Renal cortical epithelial cell (primary cell): ENCODE measurements at places on chromosomes 16 and 17.
A peak's percentile ranks its signal among the peaks of the same experiment; 100 is the strongest.

DNA sequence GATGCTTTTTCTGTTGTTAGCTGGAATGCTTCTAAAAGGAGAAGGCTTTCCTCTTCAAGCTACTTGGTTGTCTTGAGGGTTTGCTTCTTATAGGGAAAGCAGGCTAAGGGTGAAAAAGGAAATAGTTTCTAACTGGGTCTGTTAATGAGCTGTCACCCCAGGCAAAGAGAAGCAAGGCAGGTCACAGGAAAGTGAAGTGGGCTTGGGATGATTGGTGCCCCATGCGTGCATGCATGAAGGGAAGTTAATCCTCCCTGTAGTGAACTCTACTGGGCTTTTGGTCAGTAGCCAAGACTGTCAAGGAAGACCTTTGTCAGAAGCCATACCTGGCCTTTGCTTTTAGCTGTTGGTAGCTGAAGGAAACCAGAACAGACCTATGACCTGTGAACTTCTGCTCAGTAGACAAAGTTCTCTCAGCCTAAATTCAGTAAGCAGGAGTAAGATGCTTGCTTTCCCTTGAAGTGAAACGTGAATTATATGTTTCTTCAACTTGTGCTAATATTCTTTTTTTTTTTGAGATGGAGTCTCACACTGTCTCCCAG, 16.5 kb downstream of the TENT4B start:
- no peak for DNase-seq

- DNase-seq, result peak; percentile 97
These were observed 25.9 kb downstream of the RNF43 start for GRCh38 chr17:58391302-58391984.

GRCh38 chr17:30230596-30231125, 4.8 kb downstream of the SLC6A4 start:
- no peak for DNase-seq

- no peak for DNase-seq
These were observed 33.9 kb downstream of the CREBBP start for GRCh38 chr16:3846595-3847091.

DNA sequence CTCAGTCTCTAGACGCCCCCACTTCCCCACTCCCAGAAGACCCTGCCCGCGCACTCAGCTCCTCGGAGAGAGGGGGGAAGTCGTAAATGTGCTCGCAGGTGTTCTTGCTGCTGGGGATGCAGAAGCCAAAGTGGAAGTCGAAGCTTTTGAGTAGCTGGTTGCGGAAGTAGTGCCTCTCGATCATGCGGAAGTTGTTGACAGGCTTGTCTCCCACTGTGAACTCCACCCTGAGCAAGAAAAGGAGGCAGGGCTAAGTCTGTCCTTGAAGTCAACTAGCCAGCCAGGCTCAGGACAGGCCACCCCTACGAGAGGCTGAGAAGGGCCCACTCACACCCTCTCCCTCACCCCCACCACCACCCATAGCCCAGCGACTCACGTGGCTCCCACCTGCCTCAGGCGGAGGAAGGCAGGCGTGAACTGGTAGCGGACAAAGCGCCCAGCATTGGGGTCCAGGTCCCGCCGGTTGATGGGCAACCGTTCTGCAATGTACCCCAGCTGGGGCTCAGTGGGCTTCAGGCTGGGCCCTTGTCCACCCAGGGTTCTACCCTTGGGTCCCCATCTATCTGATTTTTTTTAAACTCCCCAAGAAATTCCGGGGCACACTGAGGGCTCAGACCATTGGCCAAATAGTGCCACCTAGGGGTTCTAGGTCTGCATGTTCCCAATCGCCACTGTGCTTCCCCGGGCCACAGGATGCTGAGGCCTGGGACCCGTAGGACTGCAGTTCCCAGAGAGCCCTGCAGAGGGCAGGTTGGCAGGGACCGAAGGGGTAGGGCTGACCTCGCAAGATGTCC, 4.6 kb downstream of the UNC119 start:
- DNase-seq, result peak; percentile 52

DNA sequence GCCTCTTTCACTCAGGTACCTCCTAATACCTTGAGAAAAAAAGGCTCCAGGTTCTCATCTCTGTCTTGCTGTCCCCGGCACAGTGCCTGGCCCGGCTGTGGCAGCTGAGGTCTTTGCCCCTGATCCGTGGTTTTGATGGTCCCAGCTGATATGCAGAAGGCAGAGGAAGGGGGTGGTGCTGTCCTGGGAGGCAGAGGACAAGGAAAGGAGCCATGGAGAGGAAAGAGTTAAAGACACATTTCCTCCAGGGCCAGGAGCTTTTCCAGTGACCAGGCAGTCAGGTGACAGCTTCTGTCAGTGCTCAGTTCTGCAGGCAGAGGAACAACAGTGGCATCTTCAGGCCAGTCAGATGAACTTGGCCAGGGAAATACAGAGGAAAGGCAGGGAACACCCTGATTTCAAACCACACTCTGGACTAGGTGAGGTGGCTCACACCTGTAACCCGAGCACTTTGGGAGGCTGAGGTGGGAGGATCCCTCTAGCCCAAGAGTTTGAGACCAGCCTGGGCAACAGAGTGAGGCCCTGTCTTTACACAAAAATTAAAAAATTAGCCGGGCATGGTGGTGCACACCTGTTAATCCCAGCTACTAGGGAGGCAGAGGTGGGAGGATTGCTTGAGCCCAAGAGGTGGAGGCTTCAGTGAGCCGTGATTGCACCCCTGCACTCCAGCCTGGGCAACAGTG, 3.3 kb upstream of the COG1 start:
- peak; percentile 64 for DNase-seq

DNA sequence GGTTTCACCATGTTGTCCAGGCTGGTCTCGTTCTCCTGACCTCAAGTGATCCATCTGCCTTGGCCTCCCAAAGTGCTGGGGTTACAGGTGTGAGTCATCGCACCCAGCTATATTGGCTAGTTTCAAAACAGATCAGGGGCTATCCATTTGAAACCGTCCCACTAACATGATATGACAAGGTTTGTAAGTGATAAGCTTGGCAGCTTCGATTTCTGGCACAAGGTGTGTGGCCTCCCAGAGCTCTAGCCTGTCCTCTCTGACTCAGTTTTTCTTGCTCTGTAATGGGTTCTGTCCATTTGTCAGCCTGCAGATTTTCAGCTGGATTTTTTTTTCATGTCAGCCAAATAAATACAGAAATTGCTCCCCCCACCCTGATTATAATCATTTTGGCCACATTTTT, 31.8 kb upstream of the TENT4B start:
- no peak for DNase-seq

DNA sequence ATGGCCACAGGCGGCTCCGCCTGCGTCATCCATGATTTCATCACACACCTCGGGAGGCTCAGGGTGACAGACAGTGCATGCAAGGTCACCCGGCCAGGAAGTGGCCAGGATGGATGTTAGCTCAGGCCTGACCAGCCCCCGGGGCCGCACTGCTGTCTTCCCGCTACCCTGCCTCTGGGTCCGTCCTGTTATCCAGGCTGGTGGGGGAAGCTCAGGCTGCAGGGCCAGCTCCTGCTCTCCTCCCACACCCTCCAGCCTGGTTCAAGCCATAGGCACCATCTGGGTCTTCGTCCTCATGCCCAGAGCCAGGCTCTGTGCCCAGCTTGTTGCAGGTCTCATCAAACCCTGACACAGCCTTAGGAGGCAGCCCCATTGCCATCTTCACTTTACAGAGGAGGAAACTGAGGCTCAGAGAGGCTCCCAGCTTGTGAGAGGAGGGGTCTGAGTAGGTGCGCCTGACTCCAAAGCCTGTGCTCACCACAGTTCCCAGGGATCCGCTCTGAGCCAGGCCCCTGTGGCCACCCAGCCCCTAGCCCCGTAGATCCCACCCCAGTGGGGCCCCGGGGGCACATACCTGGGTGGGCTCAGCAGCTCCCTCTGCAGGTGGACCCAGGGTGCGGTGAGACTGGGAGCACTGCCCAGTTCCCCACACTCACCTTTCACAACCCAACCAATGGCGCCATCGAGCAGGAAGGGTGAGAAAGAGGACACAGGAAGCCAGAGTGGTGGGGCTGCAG, 412 bp upstream of the ADGRG3 start:
- DNase-seq, result peak; percentile 22

DNA sequence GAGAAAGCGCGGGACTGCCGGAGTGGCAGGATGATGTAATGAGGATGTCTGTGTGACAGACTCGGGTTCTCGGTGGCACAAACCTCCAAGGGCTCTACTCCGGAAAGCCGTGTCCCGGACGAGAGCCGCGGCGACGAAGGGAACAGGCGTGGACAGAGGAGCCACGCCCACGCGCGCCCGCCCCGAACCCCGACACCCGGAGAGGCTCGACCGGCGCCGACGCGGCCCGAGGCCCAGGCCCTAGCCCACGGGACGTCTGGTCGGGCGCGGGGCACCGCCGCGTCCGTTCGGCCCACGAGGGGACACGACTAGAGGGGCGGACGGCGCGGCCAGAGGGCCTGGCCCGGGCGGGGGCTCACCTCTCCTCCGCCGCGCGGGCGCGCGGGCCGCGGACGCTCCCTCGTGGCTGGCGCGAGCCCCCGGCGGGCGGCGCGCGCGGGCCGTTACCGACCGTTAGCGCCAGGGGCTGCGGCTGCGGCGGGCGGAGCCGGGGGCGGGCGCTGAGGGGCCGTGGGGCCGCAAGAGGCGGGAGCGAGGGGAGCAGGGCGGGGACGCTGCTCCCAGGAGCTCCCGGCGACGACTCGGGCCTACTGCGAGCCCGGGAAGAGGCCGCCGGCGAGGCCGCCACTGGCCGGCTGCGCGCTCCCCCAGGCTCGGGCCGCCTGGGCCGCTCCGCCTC, 2.1 kb upstream of the IRX5 start:
- no peak for DNase-seq

DNA sequence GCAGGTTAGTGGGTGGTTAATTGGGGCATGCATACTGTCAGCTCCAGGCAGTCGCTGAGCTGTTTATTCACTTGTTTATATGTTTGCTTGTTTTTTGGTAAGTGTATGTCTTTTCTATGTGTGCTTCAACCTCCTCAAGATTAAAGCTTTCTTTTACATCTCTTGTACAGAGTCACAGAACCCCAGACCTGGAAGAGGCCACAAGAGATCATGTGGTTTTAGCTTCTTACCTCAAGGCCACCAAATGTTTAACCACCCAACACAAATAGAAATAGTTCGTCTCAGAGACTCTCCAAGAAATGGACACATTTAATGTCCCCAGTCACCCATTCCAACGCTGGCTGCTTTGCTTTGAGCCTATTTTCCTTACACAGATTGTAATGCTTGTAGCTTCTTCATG, 11.8 kb upstream of the TMEM98 start:
- DNase-seq, result no peak

DNA sequence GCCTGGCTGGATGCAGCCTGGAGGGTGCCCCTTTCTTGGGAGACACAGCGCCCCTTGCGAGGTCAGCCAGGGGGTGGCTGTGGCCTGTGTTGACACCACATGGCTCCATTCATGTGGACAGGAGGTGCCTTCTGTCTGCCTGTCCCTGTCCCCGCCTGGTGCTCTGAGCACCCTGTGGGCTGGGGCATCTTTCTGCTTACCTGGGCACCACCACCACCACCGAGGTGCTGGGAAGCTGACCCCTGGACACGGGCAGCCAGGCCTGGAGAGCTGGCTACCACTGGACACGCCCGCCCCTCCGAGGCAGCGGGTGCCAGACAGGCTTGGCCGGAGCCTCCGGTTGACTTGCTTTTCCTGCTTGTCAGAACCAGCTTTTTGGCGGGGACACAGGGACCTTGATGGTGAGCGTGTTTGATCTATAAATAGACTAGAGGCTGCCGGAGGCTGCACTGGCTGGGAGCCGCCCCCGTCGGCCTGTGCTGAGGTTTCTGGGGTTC, 121.3 kb upstream of the GSE1 start:
- DNase-seq, result peak; percentile 37

DNA sequence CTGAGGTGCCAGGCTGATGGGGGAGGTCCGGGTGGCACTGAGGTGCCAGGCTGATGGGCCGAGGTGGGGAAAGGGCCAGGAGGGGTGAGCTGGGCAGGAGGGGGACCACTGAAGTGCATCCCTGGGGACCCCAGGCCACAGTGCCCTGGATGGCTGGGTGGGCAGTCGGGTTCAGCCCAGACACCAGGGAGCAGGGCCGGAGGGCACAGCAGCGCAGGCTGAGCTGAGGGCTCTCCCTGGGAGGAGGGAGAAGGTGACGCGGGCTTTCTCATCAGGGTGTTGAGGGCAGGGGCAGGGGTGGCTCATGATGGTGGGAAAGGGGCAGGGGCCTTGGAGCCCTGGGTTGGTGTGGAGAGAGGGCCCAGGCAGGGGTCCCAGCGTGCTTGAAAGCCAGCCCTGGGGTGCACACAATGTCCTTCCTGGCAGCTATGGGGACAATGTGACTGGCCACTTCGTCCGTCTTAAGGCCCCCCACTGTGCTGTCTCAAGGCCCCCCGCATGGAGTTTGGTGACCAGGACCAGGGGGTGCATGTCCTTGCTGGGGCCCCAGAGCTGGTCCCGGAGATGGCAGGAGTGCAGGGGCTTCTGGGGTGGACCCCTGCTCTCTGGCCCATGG, 16.0 kb downstream of the CD7 start:
- no peak for DNase-seq

DNA sequence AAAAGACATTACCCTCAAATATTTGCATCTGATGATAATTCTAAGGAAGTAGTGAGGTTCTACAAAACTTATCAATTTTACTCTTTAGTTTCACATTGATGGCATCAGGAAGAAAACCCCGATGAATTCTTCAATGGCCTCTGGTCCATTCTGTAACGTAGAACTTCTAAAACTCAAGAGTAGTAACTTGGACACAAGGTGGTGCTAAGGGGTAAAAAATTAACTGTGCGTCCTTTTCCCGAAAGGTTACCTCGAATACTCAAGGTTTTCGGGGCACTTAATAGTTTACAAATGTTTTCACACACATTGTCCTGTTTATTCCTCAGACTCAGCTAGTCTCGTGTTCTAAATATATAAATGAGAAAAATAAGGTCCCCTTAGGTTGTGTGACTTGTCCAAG, 517.3 kb upstream of the ZFHX3 start:
- DNase-seq, result no peak

DNA sequence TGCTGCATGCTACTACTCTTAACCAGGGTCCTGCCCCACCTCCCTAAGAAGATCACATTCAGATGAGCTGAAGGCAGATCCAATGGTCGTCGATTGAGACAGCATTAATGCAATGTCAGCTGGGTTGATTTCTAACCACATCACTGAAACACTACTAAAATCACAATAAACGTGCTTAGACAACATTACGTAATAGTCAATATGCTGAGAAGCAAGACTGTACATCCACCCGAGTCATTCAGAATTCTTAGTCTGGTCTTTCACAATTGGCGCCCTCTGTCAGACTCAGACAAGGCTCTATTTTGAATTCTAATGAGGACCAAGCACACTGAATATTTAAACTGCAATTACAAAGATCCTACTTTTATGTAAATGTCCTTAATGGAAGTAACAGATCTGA, 205.2 kb downstream of the STX8 start:
- DNase-seq, result peak; percentile 50
